ENCODE measurements at places on chromosomes 7 and 10. TPM values are rescaled to one million over a fixed set of nuclear protein-coding genes. Genes with fewer than 3 reads are reported as not detected.
A peak's percentile ranks its signal among the peaks of the same experiment; 100 is the strongest.

GRCh38 chr10:48659790-48660189, 24.9 kb upstream of the WDFY4 start:
- H3K27me3 ChIP-seq: peaks cover 15% of the 10 kb centered on the region
- H3K4me1 ChIP-seq: peaks cover 7% of the 10 kb centered on the region
- H3K36me3 ChIP-seq: no peaks in the 10 kb centered on the region
- no peak overlapping the region for H3K27ac ChIP-seq

OLAH gene
- total RNA-seq: 0.32 TPM

OR6V1 gene
- not detected for total RNA-seq

C10orf53 gene
- not detected for total RNA-seq

DNA sequence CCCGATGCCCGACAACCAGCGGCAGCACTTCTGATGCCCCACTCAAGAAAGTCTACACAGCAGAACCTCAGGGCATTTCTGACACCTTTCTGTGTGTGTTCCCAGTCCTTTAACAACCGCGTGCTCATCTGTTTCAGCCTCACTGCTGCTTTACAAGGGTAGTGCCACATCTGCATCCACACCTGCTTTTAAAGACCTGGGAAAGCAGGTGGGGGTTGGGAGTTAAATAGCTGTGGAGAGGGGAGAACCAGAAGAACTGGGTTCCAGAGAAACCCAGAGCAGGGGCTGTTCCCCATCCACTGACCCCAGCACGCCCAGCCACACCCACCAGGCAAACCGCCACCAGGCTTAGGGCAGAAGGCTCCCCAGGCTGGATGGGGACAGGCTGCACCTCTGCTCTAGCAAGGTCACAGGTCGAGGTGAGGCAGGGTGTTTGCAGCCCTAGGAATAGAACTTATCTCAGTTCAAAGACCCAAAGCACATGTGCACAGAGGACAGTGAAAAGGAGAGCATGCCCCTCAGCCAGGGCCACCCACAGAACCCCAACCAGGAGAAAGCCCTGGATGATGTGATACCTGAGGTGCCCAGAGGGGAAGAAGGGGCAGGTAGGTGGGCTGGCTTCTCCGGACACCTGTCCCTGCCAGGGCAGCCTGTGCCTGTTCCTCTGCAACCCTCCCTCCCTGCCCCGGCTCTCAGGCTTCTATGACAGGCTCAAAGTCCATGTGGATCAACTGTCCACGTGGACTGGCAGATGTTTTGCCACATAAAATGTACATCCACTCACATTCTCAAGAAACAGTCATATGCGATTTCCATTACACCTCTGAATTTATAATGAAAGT, 51.3 kb downstream of the COBL start:
- no peak overlapping the region for H3K4me3 ChIP-seq
- DNase-seq: no peak
- no peak overlapping the region for H3K27ac ChIP-seq
- H3K4me1 ChIP-seq: no peaks in the 10 kb centered on the region
- no peaks in the 10 kb centered on the region for H3K36me3 ChIP-seq

LRMDA gene
- not detected for total RNA-seq

CUZD1 gene
- total RNA-seq: 1.3 TPM

DNA sequence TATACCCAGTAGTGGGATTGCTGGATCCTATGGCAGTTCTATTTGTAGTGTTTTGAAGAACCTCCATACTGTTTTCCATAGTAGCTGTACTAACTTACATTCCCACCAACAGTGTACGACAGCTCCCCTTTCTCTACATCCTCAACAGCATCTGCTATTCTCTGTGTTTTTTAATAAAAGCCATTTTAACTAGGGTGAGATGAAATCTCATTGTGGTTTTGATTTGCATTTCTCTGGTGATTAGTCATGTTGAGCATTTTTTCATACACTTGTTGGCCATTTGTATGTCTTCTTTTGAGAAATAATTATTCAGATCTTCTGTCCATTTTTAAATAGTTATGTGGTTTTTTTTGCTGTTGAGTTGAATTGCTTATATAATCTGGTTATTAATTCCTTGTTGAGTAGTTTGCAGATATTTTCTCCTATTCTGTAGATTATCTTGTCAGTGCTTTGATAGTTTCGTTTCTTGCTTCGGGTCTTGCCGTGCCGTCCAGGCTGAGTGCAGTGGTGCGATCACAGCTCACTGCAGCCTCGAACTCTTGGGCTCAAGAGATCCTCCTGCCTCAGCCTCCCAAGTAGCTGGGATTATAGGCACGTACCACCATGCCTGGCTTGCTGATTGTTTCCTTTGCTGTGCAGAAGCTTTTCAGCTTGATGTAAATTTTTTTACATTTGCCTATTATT, 12.0 kb downstream of the MTG1 start:
- H3K27ac ChIP-seq: peak overlapping the region; percentile 23
- no peak overlapping the region for H3K4me3 ChIP-seq
- peaks cover 78% of the 10 kb centered on the region for H3K36me3 ChIP-seq

DNA sequence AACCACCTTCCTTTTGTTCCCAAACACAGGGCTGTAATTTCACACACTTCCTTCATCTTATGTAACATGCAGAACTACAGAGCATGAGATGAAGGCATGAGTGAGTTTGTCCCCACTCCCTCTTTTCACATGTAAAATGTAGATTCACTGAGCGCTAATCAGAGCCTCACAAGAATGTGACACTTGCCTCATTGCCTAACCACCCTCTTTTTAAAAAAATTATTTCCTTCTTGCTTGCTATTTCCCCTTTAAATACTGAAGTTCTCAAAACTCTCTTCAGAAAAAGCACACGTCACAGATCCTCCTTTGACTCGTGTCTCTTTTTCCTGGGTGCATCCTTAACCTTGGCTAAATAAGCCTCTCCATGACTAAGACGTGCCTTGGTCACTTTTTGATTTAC, 121.2 kb upstream of the TARP start:
- no peak overlapping the region for H3K27ac ChIP-seq
- no peaks in the 10 kb centered on the region for H3K27me3 ChIP-seq
- H3K4me1 ChIP-seq: peaks cover 5% of the 10 kb centered on the region
- H3K4me3 ChIP-seq: no peak overlapping the region

DNA sequence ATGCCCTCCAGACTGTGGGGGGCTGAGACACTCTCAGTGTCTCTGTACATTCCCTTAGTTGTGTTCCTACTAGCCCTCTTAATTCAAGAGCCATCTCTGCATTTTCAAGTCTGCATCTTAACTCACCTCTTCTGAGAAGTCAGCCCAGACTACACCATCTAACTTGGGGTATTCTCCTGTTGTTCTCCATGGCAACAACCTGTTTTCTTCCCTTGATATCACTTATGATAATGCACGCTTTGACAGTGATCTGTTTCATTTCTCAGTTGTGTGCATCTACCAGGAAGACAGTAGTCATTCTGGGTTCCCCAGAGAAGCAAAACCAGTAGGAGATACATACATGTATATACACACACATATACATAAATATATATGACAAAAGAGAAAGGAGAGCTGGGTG, 707.3 kb upstream of the IGFBP3 start:
- DNase-seq: no peak
- no peaks in the 10 kb centered on the region for H3K27me3 ChIP-seq
- no peaks in the 10 kb centered on the region for H3K4me1 ChIP-seq
- no peak overlapping the region for H3K4me3 ChIP-seq
- no peaks in the 10 kb centered on the region for H3K36me3 ChIP-seq

SDHAF3 gene
- 43.0 TPM for total RNA-seq

DNA sequence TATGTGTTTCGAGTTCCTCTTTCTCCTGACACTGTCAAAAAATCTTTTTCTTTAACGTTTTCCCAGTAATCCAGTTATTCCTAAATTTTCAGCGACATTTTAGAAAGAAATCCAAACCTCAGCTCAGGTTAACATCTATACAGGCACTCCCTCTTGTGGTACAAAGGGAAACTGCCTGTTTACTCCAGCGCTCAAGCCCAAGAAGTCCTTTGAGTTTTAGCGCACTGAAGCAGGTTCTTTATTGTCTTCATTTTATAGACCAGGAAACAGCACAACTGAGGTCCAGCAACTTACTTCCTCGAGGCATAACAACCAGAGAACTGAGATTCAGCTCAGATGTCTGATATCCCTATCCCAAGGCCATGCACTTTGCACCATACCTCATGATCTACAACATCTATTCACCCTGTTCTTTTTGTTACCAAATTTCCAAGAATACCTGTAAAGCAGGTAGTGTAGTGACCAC, 287.2 kb upstream of the MKLN1 start:
- H3K4me3 ChIP-seq: peak overlapping the region; percentile 30
- peak overlapping the region; percentile 70 for H3K27ac ChIP-seq
- H3K27me3 ChIP-seq: no peaks in the 10 kb centered on the region
- H3K4me1 ChIP-seq: peaks cover 62% of the 10 kb centered on the region
- H3K36me3 ChIP-seq: peaks cover 27% of the 10 kb centered on the region

GAD2 gene
- total RNA-seq: not detected

- no peaks in the 10 kb centered on the region for H3K27me3 ChIP-seq
- DNase-seq: no peak
- H3K4me1 ChIP-seq: no peaks in the 10 kb centered on the region
- H3K4me3 ChIP-seq: no peak overlapping the region
These were observed 263.0 kb upstream of the LRRN3 start for GRCh38 chr7:110827936-110828335.

DNA sequence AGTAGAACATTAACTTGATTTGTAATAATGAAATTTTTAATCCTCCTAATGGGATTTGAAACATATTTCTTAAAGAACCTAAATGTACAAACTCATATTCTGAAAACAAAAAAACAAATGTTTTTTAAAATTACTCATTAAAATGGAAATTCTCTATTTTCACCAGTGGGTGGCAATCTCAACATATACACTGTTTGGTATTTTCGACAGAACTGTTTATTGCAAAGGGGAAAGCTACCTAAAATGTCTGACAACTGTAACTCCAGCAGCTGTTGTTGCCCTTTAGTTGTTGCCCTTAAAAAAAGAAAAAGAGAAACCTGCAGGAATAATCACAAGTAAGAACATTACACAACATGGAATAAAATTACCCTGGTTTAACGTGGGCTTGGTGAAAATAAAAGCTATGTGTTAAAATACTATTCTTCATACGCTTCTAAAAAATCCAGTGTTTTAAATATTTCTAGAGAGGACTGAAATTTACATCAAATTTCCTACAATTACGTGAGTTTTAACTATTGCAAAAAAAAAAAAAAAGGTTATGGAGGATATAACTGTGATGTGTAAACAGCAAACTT, 54.5 kb downstream of the COL1A2 start:
- H3K4me1 ChIP-seq: no peaks in the 10 kb centered on the region
- DNase-seq: no peak
- H3K4me3 ChIP-seq: no peak overlapping the region
- H3K27ac ChIP-seq: no peak overlapping the region
- H3K36me3 ChIP-seq: no peaks in the 10 kb centered on the region

- no peak overlapping the region for H3K4me3 ChIP-seq
- H3K36me3 ChIP-seq: peaks cover 6% of the 10 kb centered on the region
- peaks cover 4% of the 10 kb centered on the region for H3K4me1 ChIP-seq
- H3K27me3 ChIP-seq: no peaks in the 10 kb centered on the region
These were observed 69.5 kb upstream of the RSBN1L start for GRCh38 chr7:77626586-77627308.

DNA sequence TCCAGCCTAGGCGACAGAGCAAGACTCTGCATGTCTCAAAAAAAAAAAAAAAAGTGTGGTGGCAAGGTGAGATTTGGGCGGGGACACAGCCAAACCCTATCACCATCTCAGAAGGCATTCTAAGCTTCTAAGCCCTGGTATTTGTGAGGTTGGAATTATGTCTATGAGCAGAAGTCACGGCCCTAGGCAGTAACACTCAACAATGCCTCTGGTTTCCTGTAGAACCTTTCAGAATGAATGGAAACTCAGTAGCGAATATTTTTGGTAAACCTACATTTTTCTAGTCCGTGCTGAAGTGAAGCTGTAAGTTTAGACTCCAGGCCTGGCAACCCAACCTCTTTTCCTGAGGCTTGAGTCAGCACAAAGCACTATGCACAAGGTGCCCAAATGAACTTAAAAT, 88.3 kb downstream of the FAM107B start:
- H3K27ac ChIP-seq: no peak overlapping the region
- no peaks in the 10 kb centered on the region for H3K27me3 ChIP-seq
- H3K4me3 ChIP-seq: no peak overlapping the region

- DNase-seq: no peak
- peaks cover 80% of the 10 kb centered on the region for H3K4me1 ChIP-seq
- H3K36me3 ChIP-seq: peaks cover 3% of the 10 kb centered on the region
- H3K27me3 ChIP-seq: no peaks in the 10 kb centered on the region
These were observed 116.7 kb downstream of the SGMS1 start for GRCh38 chr10:50506861-50507573.

GRCh38 chr7:10429511-10429910, 544.2 kb upstream of the PHF14 start:
- no peak overlapping the region for H3K27ac ChIP-seq
- no peak overlapping the region for H3K4me3 ChIP-seq
- DNase-seq: no peak
- no peaks in the 10 kb centered on the region for H3K36me3 ChIP-seq

DNA sequence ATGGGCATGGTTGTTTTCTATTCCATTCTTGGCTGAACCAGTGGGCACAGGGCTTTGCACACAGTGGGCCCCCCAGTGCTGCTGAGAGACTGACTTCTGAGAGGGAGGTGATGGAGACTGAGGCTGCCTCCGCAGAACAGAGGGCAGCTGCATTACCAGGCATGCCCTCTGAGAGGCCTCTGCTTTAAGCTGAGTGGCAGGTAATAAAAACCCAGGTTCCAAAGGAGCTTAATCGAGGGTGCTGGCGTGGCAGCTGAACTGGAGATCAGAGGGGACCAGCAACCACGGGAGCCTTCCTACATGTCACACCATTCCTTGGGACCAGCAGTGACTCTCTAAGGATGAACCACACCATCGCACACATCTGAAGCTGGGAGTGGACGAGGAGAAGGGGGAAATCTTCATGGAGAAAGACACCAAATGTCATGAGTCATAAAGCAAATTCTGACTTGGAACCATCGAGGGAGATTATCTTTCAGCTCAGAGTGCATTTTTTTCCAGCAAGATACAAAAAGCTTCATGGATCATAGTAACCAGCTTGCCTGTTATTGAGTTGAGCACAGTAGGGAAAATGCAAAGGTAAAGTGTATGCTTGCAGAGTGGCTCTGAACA, 24.6 kb downstream of the HIPK2 start:
- peaks cover 4% of the 10 kb centered on the region for H3K36me3 ChIP-seq
- H3K4me3 ChIP-seq: no peak overlapping the region
- H3K27me3 ChIP-seq: no peaks in the 10 kb centered on the region

DNA sequence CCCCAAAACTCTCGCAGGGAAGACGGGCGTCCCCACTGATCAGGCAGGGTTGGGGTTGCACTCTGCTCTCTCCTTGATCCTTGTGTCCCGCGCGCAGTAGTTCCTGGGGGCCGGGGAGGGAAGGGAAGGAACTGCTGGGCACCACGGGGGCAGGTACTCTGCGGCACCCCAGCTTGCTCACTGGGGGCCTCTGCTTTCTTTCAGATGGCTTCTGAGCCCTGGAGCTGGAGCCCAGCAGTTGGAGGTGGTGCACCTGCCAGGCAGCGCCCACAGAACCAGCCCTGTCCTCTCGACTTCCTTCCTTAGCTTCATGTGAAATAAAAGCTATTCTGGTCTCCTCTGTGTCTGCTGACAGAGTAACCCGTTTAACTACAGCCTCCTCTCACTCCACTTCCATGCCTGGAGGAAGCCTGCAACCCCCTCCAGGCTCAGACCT, 12.2 kb downstream of the PLAC9 start:
- H3K27me3 ChIP-seq: no peaks in the 10 kb centered on the region
- H3K4me1 ChIP-seq: peaks cover 18% of the 10 kb centered on the region
- H3K27ac ChIP-seq: peak overlapping the region; percentile 42
- peaks cover 12% of the 10 kb centered on the region for H3K36me3 ChIP-seq
- H3K4me3 ChIP-seq: peak overlapping the region; percentile 62

C10orf62 gene
- total RNA-seq: not detected

- no peak for DNase-seq
- H3K27me3 ChIP-seq: no peaks in the 10 kb centered on the region
- no peak overlapping the region for H3K4me3 ChIP-seq
These were observed 17.3 kb downstream of the NT5C2 start for GRCh38 chr10:103175580-103176285.

GRCh38 chr10:79434821-79435251, 10.6 kb downstream of the ZCCHC24 start:
- DNase-seq: peak; percentile 49
- peak overlapping the region; percentile 88 for H3K27ac ChIP-seq
- peaks cover 15% of the 10 kb centered on the region for H3K4me1 ChIP-seq
- no peaks in the 10 kb centered on the region for H3K27me3 ChIP-seq

All from activated CD8-positive, alpha-beta T cell treated with anti-CD3 and anti-CD28 coated beads for 36 hours (primary cell).